NCI-H510A treated with DMSO at 0.1 percent for 48 hours (cell line): ENCODE measurements at places on chromosomes 11 and 22.

GRCh38 chr22:48925450-48925849 lies 902.2 kb downstream of the BRD1 start:
- no peak for DNase-seq

- no peak for DNase-seq
Observed at GRCh38 chr11:1356478-1356960, 33.2 kb upstream of the BRSK2 start.

DNA sequence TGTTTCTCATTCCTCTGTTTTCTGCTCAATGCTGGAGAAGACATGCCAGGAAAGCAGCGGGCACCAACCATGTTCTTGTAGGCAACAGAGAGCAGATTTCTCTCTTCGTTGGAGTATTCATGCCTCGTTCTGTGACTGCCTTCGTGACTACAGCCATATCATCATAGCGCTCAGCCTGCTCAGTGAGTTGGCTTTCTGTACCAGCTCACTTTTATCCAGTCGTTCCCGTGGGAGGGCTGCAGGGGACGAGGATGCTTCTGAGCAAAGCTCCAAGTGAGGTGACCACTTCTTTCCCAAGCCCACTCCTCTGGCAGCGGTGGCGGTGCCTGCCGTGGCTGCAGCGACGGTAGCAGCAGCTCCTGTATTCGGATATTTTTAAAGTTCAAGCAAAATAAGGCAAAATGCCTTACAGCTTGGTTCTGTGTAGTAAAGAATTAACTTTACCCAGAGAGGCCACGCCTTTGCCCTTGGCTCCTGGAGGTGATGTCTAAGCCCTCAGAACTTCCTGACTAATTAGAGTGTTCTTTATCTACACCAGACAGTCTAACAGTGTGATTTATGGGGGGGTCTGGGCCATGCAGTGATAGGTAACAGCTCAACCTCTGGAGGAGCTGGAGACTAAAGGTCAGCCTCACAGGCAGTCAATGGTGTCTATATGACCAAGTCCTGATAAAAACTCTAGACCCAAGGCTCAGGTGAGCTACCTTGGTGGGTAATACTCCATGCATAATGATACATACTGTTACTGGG lies 35.3 kb downstream of the LDHAL6A start:
- DNase-seq: no peak

DNA sequence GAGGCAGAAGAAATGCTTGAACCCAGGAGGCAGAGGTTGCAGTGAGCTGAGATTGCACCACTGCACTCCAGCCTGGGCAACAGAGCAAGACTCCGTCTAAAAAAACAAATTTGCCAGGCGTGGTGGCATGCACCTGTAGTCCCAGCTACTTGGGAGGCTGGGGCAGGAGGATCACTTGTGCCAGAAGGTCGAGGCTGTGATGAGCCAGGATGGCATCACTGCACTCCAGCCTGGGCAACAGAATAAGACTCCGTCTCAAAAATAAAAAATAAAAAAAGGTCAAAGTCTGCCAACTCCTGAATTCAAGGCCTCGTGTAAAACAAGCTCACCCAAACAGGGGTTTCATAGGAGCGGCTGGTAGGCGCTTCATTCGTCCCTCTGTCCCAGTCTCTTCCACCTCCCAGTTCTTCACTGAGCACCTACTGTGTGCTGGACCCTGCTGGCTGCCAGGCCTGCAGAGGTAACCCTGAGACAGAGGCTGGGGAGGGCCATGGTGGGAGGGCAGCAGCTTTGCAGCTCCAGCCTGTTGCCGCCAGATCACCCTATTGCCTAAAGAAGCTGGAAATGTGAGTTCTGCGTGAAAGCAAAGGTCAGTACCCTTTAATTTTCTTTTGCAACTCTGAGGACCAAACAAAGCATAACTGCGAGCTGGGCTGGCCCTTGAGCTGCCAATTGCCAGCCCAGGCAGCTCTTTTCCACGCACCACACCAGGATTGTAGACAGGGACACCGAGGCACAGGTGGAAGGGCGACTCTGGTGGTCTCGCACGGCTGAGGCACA lies 15.3 kb downstream of the RPL3 start:
- no peak for DNase-seq

- DNase-seq: no peak
Observed at GRCh38 chr22:28435982-28436381, 243.7 kb downstream of the TTC28 start.

DNA sequence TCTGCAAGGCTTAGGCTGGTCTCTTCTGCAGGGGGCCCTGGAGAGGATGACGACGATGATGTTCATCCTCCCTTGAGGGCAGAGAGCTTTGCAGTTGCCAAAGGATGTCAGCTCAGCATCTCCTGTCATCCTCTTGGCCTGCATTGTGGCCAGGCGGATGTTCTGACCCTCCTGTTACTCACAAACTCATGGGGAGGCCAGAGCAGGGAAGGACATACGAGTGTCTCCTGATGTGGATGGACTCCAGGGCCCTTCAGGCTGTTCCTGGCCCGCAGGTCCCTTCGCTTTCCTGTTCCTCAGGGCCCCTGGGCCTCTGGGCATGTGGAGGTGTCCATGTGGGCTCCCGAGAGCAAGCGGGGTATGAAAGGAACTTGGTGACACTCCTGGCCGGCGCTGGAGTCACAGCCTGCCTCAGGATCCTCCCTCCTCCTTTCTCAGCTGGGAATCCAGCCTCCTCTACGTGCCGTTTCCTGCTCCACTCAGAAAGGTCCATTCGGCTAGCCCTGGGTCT lies 8.5 kb downstream of the ADORA2A start:
- DNase-seq: no peak

GRCh38 chr22:50606165-50606945 lies 5.8 kb downstream of the MAPK8IP2 start:
- no peak for DNase-seq

DNA sequence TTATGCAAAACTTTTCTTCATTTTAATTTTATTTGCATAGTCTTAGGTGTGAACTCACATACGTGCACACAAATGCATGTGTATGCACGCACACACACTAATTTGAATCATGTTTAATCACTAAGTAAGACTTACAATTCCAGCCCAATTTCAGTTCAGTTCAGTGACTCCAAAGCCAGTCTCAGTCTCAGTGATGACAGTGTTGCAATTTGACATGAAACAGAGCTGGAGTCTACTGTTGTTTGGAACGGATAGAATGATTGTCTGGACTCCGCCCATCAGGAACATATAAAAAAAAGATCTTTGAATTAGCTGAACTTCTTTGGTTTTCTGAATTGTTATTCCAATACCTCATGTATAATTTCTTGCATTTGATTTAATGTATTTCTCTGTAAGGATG lies 14.9 kb upstream of the OR51S1 start:
- DNase-seq: no peak

DNA sequence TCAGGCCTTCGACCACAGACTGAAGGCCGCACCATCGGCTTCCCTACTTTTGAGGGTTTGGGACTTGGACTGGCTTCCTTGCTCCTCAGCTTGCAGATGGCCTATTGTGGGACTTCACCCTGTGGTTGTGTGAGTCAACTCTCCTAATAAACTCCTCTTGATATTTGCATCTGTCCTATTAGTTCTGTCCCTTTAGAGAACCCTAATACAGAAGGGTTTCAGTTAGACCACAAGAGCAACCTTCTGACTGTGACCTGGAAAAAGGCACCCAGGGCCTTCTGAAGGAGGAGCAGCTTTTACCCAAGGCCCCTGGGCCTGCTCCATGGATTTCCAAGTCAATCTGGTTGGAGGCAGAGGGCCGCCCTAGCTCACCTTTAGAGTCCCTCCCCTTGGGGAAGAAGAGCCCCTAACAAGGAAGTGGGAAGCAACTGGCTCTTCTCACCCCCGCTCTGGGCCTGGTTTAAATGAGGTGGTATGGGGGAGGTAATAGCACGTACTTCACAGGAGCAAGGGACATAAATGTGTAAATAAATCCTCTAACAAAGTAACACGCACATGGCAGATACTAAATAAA lies 11.2 kb upstream of the CHST1 start:
- no peak for DNase-seq

- no peak for DNase-seq
Observed at GRCh38 chr11:17640493-17641164, 78.7 kb upstream of the MYOD1 start.

- no peak for DNase-seq
Observed at GRCh38 chr11:84022201-84022600, 736.0 kb upstream of the CCDC90B start.

- DNase-seq: no peak
Observed at GRCh38 chr11:120622189-120622875, 110.8 kb downstream of the GRIK4 start.

- no peak for DNase-seq
Observed at GRCh38 chr11:96697466-96697865, 307.7 kb downstream of the JRKL start.

GRCh38 chr11:22476589-22476988 lies 138.4 kb downstream of the SLC17A6 start:
- no peak for DNase-seq

DNA sequence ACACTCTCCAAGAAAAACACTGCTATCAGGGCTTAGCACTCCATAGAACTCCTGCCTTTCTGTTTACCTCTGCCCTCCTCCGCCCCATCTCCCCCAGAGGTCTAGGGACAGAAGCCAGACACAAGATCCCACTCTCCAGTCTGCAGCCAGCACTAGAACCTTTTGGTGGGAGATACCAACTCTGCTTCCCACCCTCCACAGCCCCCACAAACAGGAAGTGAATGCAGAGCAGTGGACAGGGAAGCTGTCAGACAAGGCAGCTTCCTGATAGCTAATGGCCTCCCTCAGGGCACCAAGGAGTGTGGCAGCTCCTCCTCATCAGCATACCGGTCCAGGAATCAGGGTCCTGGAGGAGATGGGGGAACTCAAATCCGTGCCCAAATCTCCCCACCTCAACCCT lies 5.1 kb downstream of the SCN4B start:
- no peak for DNase-seq

DNA sequence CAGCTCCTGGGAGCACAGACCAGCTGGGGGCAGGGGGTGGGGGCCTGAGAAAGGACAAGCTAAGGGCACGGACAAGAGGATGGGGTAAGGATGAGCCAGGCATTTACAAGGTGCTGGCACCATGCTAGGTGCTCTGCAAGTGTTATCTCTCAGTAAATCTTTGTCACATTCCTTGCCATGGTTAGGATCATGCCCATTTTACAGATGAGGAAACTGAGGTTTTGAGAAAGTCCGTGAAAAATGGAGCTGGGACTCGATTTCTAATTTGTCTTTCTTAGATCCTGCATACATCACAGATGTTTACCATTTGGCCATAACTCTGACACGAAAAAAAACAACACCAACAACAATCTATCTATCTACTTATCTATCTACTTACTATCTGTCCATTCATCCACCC lies 429.7 kb downstream of the MIAT start:
- no peak for DNase-seq

GRCh38 chr11:44859528-44859925 lies 91.2 kb downstream of the TP53I11 start:
- DNase-seq: no peak

DNA sequence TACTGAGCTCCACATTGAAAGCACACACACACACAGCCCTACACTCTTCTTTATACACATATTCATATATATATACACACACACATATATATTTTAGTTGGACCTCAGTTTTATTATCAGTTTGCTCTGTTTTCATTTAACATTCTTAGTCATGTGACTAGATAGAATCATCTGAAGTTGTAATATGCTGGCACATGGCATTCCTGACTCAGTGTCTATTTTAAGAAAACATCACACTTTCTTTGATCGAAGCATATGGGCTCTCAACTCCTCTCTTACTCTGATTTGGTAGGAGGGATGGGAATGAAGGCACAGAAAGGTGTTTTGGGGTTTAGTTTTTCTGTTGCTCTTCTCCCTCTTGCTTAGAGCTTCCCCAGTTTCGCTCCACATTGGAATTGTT lies 24.8 kb downstream of the AMOTL1 start:
- DNase-seq: no peak

DNA sequence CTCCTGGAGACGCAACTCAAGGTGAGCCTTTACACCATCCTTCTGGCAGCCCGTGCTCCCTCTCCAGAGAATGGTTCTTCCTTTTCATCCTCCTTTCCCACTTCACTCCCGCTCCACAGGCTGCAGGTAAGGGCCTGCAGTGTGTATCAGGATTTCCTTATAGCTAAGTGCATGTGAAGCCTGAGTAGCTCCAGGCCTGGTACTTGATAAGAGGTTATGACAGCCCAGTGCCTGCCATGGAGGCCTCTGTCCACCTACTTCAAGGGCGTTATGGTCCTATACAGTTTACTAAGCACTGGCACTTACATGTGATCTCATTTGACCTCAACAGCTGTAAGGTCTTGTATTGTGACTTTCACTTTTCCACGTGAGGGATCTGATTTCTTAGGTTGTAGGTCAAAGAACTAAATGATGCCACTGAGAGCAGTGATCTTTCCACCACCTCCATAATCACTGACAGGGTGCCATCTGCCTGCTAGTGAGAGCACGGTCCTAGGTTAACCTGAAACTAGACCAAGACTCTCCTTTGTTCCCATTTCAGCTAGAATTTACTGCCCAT lies 18.1 kb downstream of the SSH3 start:
- DNase-seq: no peak

GRCh38 chr11:106614262-106614661 lies 404.0 kb downstream of the GUCY1A2 start:
- DNase-seq: no peak

- no peak for DNase-seq
Observed at GRCh38 chr11:96543177-96543576, 153.4 kb downstream of the JRKL start.

GRCh38 chr22:27975381-27976013 lies 56.4 kb upstream of the PITPNB start:
- DNase-seq: no peak

GRCh38 chr11:90364527-90364926 lies 141.7 kb upstream of the CHORDC1 start:
- DNase-seq: no peak

- DNase-seq: no peak
Observed at GRCh38 chr11:65476632-65477148, 22.2 kb upstream of the MALAT1 start.

- no peak for DNase-seq
Observed at GRCh38 chr22:49976439-49977175, 16.0 kb downstream of the PIM3 start.

DNA sequence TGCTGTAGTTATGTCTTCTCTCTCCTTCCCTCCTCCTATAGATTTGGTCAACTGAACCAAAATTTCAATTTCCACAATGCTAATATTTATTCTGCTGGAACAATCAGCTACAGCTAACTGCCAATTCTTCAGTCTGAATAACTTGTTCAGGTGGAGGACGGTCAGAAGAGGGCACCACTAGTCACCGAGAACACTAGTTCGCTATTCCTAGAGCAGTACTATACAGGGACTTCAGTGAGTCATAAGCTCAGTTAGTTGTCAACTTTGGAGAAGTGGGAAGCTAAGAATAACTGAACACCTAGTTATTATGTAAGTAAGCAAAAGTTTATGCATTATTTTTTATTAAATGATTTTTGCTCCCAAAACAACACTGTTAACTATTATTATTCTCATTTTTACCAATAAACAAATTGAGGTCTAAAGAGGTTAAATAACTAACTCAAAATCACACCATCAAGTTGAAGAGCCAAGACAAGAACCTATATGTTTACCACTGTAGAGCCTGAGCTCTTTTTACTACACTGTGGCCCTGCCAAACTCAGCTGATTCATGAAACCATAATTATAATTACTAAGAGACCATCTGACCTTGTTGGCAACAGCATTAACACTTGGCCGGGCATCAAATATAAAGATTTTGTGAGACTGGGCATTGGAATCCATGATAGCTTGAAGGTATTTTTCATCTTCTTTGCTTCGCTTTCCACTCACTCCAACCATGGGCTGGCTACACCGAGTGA lies 59.0 kb downstream of the CEP57 start:
- DNase-seq: no peak
